ENCODE measurements at places on chromosomes 5 and 9.

GRCh38 chr5:50923768-50924494, 257.5 kb downstream of the PARP8 start:
- DNase-seq: no peak

- DNase-seq: no peak
Measured at GRCh38 chr5:167304834-167305469, 986.5 kb upstream of the WWC1 start.

DNA sequence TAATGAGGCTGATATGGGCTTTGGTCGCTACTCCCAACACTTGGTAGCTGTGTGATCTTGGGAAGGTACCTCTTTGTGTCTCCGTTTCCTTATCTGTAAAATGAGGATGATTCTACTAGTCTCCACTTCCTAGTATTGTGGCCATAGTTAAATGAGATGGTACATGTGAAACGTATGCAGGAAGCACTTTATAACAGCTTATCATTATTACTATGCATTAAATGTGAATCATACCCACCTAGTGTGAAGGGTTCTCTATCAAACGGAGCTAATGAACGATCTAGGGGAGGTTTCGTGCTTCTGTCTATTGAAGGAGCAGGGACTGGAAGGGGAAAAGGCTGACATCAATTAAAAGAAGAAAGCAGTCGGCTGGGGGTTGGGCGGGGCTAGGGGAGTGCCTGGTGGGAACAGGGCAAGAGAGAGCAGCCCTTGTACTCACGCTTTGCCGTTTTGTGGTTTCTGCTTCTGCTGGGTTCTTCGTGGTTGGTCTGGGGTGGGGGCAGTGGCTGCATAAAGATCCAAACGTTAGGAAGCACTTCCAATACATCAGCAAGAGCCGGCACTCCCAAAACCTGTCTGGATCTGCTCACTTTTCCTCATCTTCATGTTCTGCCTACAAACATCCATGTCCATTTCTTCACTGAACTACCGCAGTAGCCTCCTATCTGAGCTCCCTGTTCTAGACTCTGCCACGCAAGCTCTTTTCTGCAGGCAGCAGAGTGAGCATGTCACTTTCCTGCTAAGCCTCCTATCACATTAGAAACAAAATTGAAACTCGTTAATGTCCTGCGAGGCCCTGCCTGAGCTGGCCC, 30.8 kb downstream of the LCP2 start:
- DNase-seq: peak; percentile 48

- no peak for DNase-seq
Measured at GRCh38 chr5:156379206-156379605, 52.2 kb downstream of the SGCD start.

DNA sequence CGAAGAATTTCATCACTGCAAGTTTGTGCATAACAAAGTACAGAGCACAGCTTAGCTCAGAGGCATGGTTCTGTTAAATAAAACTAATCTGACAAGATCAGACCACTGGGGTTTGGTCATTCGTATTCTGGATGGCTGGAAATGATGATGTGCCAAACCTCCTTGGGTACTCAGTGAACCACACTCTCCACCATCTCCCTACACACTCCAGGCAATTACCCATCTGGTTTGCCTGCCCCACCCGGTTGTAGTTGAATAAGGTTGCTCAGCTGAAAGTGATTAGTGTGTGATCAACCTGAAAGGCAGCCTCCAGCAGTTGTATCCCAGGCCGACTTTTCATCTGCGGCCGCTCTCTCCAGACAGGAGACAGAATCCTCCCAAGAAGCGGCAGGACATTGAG, 371.4 kb downstream of the TLE1 start:
- no peak for DNase-seq

DNA sequence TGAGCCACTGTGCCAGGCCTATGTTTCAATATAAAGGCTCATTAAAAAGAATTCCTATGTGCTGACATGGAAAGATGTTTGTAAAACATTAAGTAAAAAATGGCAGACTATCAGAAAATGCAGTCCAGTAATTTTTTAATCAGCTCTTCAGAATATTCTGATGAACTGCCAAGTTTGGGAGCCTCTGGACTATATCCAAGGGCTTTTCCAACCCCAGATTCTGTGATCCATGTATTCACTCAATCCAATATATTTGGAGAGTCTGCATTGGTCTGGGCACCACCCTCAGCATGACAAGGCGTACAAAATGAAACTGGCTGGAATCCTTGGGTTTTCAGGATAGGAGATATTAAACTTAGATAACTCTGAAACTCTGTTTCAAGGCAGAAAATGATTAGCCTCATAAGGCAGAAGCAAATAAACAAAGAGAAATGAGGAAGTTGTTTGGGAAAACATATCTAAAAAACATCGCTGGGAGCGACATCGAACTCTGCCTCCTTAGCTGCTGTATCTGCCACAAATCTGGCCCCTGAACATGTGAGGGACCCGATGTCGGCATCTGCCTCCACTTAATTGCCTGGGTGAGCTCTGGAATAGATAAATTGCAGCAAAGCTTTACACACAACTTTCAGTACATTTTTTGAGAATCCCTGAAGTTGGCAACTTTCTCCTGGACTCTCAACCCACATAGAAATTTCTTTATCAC, 14.4 kb downstream of the PDE6A start:
- DNase-seq: peak; percentile 30

DNA sequence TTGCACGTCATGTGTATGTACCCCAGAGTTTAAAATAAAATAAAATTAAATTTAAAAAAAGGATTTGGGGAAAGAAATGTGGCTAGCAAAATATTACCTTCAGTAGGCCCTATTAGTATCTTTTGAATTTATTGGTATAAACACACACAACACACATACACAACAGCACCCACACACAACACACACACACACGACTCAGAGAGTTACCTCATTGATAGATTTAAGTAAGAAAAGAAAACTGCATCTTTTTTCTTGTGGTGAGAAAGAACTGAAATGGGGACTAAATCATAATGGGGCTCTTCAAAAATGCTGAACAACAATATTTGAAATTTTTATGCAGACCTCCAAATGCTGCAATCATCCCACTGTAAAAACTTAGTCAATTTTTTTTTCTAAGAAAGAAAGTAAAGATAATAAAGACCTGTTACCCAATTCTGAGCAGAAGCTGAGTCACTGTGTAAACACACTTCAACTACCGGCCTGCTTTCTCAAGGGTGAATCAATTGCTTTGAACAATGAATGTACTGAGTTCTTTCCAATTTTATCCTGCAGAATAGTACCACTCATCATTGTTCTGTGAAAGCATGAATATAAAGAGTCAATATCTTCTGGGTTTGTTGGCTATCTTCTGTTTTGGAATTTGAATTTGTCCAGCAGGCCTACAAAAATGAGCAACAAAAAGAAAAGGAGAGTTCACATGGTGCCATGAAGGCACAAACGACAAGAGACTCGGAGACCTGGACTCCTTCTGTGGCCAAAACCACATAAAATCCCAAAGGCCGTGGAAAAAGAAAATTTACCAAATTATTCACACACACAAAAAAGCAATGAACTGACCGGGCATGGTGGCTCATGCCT, 57.9 kb upstream of the CCNG1 start:
- no peak for DNase-seq

- no peak for DNase-seq
Measured at GRCh38 chr5:81187885-81188284, 45.2 kb upstream of the CKMT2 start.

GRCh38 chr5:56412601-56413379, 179.7 kb upstream of the ANKRD55 start:
- peak; percentile 53 for DNase-seq

DNA sequence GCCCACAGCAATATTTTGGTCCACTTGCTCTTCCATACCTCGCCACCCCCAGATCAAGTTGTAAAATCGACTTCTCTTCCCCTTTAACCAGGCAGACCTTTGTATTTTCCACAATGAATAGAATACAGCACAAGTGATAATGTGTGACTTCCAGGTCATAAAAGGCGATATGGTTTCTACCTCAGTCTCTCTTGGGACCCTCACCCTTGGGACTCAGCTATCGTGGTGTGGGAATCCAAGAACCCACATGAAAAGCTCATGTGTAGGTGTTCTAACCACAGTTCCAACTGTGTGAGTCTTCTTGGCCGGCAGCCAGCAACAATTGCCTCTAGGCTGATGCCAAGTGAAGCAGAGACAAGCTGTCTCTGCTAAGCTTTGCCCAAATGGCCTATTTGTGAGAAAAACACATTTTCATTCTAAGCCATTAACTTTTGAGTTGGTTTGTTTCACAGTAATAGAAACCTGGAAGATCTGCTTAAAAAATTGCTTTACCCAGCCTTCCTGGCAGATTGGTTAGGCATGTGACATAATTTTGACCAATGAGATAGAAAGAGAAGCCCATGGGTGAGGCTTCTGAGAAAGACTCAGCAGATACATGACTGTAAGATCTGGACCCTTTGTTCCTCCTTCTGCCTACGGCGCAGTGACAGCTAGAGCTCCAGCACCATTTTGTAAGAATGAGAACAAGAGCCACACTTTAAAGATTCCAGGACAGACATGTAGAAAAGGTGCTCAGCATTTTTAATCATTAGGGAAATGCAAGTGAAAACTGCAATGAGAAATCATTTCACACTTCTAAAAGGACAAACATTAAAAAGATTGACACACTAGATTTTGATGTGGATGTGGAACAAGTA, 18.3 kb upstream of the MLLT3 start:
- peak; percentile 30 for DNase-seq

- DNase-seq: no peak
Measured at GRCh38 chr5:120093178-120093577, 370.9 kb upstream of the PRR16 start.

GRCh38 chr5:72618708-72619107, 111.5 kb upstream of the ZNF366 start:
- no peak for DNase-seq

GRCh38 chr5:115070737-115071136, 99.0 kb downstream of the TRIM36 start:
- no peak for DNase-seq

DNA sequence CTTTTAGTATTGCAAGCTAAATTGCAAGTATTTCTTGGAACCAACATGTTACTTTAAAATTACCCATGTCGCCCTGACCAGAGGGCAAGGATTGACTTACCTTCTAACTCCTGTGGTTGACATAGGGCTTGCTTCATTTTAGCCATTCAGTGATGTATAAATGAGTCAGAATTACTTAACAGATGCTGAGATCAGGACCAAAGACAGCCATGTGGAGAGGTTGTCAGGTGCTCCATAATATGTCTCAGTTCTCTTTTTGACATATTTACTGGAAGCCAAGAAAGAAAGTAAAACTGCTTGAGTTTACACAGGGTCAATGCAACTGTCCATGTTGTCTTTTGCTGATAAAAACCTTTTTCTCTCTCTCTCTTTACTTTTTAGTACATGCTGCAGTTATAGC, 33.2 kb downstream of the F2RL2 start:
- DNase-seq: no peak

DNA sequence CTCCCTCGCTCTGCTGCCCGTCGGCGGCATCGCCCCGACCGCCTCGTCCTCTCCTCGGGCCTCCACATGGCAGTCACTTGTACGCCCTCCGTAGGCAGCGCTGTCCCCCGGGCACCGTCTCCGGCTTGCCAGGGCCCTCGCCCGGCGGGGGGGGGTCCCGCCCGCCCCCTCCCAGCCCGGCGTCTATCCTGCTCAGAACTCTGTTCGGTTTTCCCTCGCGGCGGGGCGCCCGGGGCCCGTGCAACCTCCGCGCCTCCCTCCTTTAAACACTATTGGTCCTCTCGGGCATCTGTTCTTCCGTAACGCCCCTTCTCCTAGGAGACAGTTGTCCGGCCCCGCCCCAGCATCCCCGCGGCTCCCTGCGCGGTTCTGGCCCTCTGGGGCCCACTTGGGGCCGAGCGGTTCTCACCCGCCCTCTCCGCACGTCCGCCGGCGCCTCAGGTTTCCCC, 831 bp downstream of the ODF2 start:
- peak; percentile 82 for DNase-seq

DNA sequence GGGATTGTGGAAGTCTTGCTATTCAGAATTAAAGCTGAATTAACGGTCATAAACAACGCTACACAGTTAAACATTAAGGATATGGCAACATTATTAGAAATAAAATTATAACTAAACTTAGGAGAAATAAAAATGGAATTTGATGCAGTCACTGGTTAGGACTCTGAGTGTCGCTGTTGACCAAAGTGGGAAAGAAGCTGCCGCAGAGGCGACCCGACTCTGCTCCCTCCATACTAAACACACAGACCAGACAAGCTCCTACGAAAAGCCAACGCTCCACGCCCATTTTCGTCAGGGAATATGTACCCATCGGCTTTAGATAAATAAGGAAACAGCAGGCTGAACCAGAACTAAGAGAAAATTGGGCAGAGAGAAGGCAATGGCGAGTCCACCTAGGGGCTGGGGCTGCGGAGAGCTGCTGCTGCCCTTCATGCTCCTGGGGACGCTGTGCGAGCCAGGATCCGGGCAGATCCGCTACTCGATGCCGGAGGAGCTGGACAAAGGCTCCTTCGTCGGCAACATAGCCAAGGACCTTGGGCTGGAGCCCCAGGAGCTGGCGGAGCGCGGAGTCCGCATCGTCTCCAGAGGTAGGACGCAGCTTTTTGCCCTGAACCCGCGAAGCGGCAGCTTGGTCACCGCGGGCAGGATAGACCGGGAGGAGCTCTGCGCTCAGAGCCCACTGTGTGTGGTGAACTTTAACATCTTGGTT, at the start of gene PCDHGA5:
TSS of gene PCDHGA5 (plus strand) at position 211 of the 709 bp plus-strand sequence. CDS start at position 380, 169 bp downstream.
- DNase-seq: no peak

DNA sequence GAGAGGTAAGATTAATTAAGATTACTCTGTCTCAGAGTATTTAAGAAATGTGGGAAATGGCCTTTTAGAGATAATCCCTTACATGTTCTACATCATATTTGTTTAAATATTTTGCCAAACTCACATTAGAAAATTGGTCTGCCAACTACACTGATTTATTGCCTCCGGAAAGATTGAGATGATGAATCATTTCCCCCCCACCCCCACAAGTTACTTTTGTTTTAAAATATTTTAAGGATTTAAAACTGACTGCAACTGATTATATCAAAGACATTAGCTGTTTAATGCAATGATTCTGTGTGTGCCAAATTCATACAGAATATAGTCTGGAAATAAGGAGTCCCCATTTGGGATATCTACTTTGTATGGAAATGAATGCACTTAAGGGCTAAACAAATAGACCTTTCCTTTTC, 674.4 kb downstream of the PRR16 start:
- DNase-seq: no peak

DNA sequence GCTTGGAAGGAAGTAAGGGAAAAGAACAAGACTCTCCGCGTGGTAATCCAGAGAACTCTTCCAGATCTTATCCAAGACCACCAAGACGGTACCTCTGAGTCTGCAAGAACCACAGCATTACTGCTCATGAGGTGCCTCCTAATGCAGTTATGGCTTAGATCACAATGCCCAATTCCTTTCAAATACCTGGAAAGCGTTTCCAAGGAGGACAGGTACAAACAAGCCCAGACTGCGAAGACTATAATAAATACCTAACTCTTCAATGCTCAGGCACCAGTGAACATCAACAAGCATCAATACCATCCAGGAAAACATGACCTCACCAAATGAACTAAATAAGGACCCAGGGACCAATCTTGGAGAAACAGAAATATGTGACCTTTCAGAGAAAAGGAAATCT, 325.5 kb downstream of the CWC27 start:
- DNase-seq: no peak

DNA sequence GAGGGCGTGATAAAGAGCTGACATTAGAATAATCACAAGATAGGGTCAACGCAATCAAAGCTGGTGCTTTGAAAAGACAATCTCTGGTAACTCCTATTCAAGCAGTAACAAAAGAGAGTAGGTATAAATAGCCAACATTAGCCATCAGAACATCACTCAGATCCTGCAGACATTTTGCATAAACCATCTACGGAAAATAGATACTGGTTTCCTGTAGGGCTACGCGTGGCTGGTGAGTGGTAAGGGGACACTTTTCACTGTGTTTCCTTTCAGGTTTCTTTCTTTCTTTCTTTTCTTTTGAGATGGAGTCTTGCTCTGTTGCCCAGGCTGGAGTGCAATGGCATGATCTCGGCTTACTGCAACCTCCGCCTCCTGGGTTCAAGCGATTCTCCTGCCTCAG, 22.3 kb downstream of the TTF1 start:
- no peak for DNase-seq

All from testis (tissue), 5 donors.